ENCODE measurements at places on chromosomes 16 and 17. TPM values are rescaled to one million over a fixed set of nuclear protein-coding genes. Genes with fewer than 3 reads are reported as not detected.

GRCh38 chr16:80046261-80046660, 445.7 kb upstream of the MAF start:
- no peaks in the 10 kb centered on the region for H3K4me1 ChIP-seq
- H3K27me3 ChIP-seq, result peaks cover 4% of the 10 kb centered on the region
- DNase-seq, result no peak
- H3K27ac ChIP-seq, result no peak overlapping the region

DNA sequence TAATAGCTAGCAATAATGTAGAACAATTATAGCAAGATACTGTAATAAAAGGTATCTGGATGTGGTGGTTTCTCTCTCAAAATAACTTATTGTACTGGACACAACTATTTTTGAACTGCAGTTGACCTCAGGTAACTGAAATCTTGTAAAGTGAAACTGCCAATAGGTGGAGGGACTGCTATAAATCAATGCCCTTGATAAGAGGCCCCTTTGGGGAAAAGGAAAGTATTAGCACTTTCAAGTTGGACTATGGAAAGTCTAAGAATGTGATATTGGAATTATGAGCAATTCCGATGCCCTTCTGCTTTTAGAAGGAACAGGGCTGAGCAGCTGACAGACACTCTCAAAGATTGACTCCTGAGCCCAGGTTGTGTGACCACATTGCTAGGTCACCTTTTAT, 44.5 kb upstream of the ARHGAP44 start:
- DNase-seq, result no peak
- no peaks in the 10 kb centered on the region for H3K36me3 ChIP-seq
- H3K4me3 ChIP-seq, result no peak overlapping the region
- H3K4me1 ChIP-seq, result no peaks in the 10 kb centered on the region

DNA sequence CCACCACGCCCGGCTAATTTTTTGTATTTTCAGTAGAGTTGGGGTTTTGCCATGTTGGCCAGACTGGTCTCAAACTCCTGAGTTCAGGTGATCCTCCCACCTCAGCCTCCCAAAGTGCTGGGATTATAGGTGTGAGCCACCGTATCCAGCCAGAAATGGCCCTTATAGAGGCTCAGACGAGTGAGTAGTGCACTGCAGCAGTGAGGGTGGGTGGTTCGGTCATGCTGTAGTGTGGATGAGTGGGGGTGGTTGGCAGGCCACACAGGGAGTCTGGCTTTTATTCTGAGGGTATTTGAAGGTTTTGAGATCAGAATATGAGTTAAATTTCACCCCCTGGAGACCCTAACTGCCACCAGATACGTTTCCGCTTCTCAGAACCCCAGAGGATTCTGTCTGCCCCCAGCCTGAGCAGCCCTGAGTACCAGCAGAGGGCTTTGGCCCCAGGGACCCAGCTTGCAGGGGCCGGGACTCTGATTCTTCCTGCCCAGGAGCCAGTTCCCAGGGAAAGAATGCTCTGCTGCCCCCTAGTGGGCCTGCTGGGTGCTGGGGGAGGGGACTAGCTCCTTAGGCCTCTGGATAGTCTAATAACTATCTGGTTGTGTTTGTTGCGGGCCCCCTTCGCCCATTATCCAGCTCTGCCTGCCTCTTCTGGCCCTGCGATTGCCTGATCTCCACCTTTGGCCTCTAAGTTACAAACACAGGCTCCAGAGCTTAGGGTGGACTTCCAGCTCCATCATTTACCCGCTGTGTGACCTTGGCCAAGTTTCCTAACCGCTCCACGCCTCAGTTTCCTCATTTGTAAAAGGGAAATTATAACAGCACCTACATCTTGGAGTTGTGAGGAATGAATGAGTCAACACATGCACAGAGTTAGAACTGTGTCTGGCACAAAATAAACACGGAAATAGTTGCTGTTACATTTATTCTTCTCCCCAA, 2.0 kb downstream of the ZNF771 start:
- H3K4me3 ChIP-seq, result peak overlapping the region; percentile 73
- no peaks in the 10 kb centered on the region for H3K27me3 ChIP-seq
- H3K4me1 ChIP-seq, result peaks cover 27% of the 10 kb centered on the region
- peaks cover 18% of the 10 kb centered on the region for H3K36me3 ChIP-seq

DNA sequence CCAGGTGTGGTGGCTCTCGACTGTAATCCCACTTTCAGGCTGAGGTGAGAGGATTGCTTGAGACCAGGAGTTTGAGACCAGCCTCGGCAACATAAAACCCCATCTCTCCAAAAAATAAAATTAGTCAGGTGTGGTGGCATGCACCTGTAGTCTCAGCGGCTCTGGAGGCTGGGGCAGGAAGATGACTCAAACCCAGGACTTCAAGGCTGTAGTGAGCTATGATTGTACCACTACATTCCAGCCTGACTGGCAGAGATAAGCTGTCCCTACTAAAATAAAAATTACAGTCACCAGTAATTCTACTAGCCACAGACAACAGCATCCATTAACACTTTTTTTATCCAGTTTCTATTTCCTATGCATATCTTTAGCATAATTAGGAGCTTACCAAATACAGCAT, 176.3 kb downstream of the CPPED1 start:
- no peaks in the 10 kb centered on the region for H3K36me3 ChIP-seq
- H3K4me1 ChIP-seq, result no peaks in the 10 kb centered on the region
- no peak overlapping the region for H3K4me3 ChIP-seq
- no peak overlapping the region for H3K27ac ChIP-seq
- peaks cover 5% of the 10 kb centered on the region for H3K27me3 ChIP-seq

- H3K4me1 ChIP-seq, result peaks cover 47% of the 10 kb centered on the region
- no peak overlapping the region for H3K27ac ChIP-seq
- peaks cover 7% of the 10 kb centered on the region for H3K36me3 ChIP-seq
- H3K4me3 ChIP-seq, result peak overlapping the region; percentile 48
Measured at GRCh38 chr17:63624531-63624880, 2.3 kb downstream of the MAP3K3 start.

- peak overlapping the region; percentile 84 for H3K4me3 ChIP-seq
- H3K27me3 ChIP-seq, result peaks cover 19% of the 10 kb centered on the region
- H3K27ac ChIP-seq, result no peak overlapping the region
- peaks cover 26% of the 10 kb centered on the region for H3K4me1 ChIP-seq
- peaks cover 2% of the 10 kb centered on the region for H3K36me3 ChIP-seq
Measured at GRCh38 chr17:43020789-43021740, 1.1 kb downstream of the VAT1 start.

Gene HBA1
- total RNA-seq, result not detected
